Activated CD4-positive, alpha-beta T cell treated with anti-CD3 and anti-CD28 coated beads, Interleukin-2, amount 10 ng/mL, durations not matched to agents 7 days and 5 days (primary cell): ENCODE measurements at places on chromosomes 3 and 15. TPM values are rescaled to one million over a fixed set of nuclear protein-coding genes. Genes with fewer than 3 reads are reported as not detected.

Gene SELENOK
- total RNA-seq = 48.0 TPM

GRCh38 chr15:63544258-63545026, 40.0 kb downstream of the USP3 start:
- H3K4me1 ChIP-seq = peaks cover 22% of the 10 kb centered on the region
- H3K27ac ChIP-seq = peak overlapping the region; percentile 50
- no peaks in the 10 kb centered on the region for H3K27me3 ChIP-seq
- H3K4me3 ChIP-seq = no peak overlapping the region
- DNase-seq = no peak

GRCh38 chr3:49104052-49104426, 518 bp downstream of the QARS1 start:
- peak overlapping the region; percentile 99 for H3K27ac ChIP-seq
- peaks cover 44% of the 10 kb centered on the region for H3K36me3 ChIP-seq
- H3K4me3 ChIP-seq = peak overlapping the region; percentile 99
- no peaks in the 10 kb centered on the region for H3K27me3 ChIP-seq
- H3K4me1 ChIP-seq = peaks cover 30% of the 10 kb centered on the region

GRCh38 chr15:77393471-77393840, 26.4 kb downstream of the PEAK1 start:
- H3K4me3 ChIP-seq = no peak overlapping the region
- H3K4me1 ChIP-seq = no peaks in the 10 kb centered on the region
- no peak for DNase-seq
- H3K27ac ChIP-seq = no peak overlapping the region
- peaks cover 2% of the 10 kb centered on the region for H3K27me3 ChIP-seq

GRCh38 chr3:34024447-34025240, 226.2 kb downstream of the PDCD6IP start:
- H3K4me3 ChIP-seq = no peak overlapping the region
- H3K27me3 ChIP-seq = peaks cover 2% of the 10 kb centered on the region
- no peak for DNase-seq
- H3K36me3 ChIP-seq = peaks cover 5% of the 10 kb centered on the region

- H3K36me3 ChIP-seq = peaks cover 27% of the 10 kb centered on the region
- H3K4me1 ChIP-seq = peaks cover 22% of the 10 kb centered on the region
- no peak overlapping the region for H3K27ac ChIP-seq
- no peak overlapping the region for H3K4me3 ChIP-seq
- no peak for DNase-seq
These were observed 423.8 kb upstream of the CFAP20DC start for GRCh38 chr3:59473636-59474035.

GRCh38 chr3:64489361-64490044, 198.3 kb downstream of the ADAMTS9 start:
- H3K4me3 ChIP-seq = no peak overlapping the region
- no peaks in the 10 kb centered on the region for H3K36me3 ChIP-seq
- no peak overlapping the region for H3K27ac ChIP-seq
- peaks cover 58% of the 10 kb centered on the region for H3K27me3 ChIP-seq
- H3K4me1 ChIP-seq = peaks cover 4% of the 10 kb centered on the region
